ENCODE measurements at places on chromosomes 2 and 18. TPM values are rescaled to one million over a fixed set of nuclear protein-coding genes. Genes with fewer than 3 reads are reported as not detected.

MAPRE3 gene
- polyA plus RNA-seq = 27.3 TPM

EFR3B gene
- 6.4 TPM for polyA plus RNA-seq

ABCB11 gene
- not detected for polyA plus RNA-seq

AQP12B gene
- not detected for polyA plus RNA-seq

CD8B2 gene
- polyA plus RNA-seq = 0.11 TPM
